ENCODE measurements at places on chromosomes 1 and 21. TPM values are rescaled to one million over a fixed set of nuclear protein-coding genes. Genes with fewer than 3 reads are reported as not detected.

Gene PLCH2
- total RNA-seq = 77.1 TPM

Gene DCLRE1B
- 6.8 TPM for total RNA-seq

Gene JAM2
- total RNA-seq = 0.09 TPM

Gene WLS
- not detected for total RNA-seq

Gene TMEM61
- not detected for total RNA-seq

Gene C1orf226
- 0.09 TPM for total RNA-seq

Gene NBPF6
- total RNA-seq = not detected

Gene PLA2G2A
- total RNA-seq = not detected

Gene IQGAP3
- 0.21 TPM for total RNA-seq

Gene EVA1C
- total RNA-seq = 14.7 TPM

Gene CNKSR1
- total RNA-seq = 0.89 TPM

Gene LAMC2
- total RNA-seq = not detected

Gene RASAL2
- 0.16 TPM for total RNA-seq

Gene EIF3I
- total RNA-seq = 110 TPM

Gene CCDC185
- not detected for total RNA-seq

Gene IL20
- not detected for total RNA-seq

Gene MAB21L3
- total RNA-seq = not detected

Gene TLCD4
- 0.60 TPM for total RNA-seq

Gene CAPN8
- total RNA-seq = 6.7 TPM

Gene AGO1
- total RNA-seq = 34.5 TPM

Gene ADAM30
- not detected for total RNA-seq

Gene OR2M3
- total RNA-seq = not detected

Gene HAPLN2
- total RNA-seq = not detected

Gene OR2T29
- not detected for total RNA-seq

Gene CELA3B
- not detected for total RNA-seq

Gene RHD
- not detected for total RNA-seq

Gene ADORA1
- total RNA-seq = not detected

Data from natural killer cell (primary cell).